Fibroblast of the conjunctiva (primary cell): ENCODE measurements at places on chromosomes 1 and 21.

DNA sequence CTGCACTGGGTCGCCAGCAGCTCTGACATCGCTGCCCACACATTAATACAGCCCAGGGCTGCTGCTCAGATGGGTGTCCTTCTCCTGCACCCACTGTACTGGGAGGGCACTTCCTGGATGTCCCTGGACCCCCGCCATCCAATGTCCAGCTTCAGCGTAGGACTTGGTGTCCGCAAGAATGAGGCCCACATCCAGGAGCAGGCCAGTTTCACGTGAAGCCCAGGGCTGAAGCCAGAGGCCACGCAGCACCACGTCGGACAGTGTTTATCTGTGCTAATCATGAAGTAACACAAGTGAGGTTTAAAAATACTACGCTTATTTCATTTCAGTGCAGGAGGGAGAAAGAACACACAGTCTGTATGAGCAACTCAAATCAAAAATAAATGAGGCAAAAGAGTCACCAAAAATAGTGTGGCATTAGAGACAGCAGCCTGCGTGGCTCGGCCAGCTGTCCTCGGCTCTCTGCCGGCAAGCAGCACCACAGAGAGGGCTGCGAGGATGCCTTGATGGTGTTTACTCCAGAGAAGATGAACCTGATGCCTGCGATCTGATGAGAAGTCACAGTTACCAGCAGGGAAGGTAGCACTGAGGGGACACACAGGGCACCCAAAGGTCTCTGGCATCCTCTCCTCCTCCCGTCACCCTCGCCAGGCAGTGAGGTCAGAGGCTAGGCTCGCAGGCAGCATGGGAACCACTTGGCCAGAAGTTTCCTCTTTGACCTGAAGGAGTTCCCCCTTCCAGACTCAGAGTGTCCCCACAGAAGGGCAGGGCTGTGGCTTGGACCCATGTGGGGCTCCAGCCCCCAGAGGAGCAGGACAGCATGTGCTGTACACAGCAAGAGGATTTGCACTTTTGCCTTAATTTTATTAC is 22.1 kb upstream of the NPHP4 start:
- DNase-seq: no peak

DNA sequence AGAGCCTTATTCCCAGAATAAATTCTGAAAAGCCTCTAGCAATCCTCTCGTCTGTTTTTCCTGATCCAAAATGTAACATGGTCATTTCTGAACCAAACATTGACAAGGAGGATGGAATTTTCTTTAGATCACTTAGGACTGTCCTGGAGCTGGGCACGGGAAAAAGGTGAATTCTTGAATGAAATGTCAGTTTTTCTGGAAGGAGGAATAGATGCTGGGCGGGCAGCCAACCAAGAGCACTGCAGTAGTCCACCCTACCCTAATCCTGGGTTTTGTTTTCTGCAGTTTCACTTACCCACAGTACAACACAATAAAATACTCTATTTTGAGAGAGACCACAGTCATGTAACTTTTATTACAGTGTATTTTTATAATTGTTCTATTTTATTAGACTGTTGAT is 20.9 kb downstream of the RIT1 start:
- DNase-seq: no peak

- no peak for DNase-seq
Measured at GRCh38 chr1:39701049-39701439, 9.8 kb upstream of the HPCAL4 start.

DNA sequence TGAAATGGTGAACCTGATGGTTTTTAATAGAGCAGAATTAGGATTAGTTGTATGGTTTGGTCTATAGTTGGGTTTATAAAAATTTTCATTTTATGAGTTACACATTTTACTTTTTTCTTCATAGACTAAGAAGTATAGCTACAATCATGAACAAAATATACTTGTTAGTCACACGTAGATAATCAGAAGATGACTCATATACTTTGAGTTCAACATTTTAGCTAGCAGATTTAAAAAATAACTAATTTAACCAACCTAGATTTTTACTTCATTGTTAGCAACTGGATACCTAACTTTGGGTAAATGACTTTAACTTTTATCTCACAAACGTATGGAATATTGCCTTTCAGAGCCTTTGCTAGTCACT is 27.9 kb downstream of the MORC3 start:
- DNase-seq: no peak
